Activated CD4-positive, alpha-beta memory T cell treated with anti-CD3 and anti-CD28 coated beads for 36 hours (primary cell): ENCODE measurements at places on chromosomes 12 and 14. TPM values are rescaled to one million over a fixed set of nuclear protein-coding genes. Genes with fewer than 3 reads are reported as not detected.

FAM90A1 gene
- 0.43 TPM for total RNA-seq

DNA sequence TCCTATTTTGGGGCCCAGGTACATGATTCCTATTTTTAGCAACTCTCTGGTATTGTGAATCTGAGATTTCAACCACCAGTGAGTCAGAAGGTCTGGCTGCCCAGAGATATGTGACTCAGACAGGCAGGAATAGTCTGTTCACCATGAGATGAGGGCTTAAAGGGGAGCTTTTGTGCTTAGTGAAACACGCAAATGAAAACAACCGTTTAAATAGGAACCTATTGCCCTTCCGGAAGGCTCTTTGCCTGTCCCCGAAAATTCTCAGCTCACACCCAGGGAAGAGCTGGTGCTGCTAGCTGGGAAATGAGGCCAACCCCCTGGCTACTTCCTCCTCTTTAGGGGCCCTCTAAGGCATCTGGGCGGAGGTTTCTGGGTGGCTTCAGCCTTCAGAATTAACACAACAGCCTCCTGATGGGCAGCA lies 283.6 kb downstream of the CACNA1C start:
- no peak for DNase-seq

DNA sequence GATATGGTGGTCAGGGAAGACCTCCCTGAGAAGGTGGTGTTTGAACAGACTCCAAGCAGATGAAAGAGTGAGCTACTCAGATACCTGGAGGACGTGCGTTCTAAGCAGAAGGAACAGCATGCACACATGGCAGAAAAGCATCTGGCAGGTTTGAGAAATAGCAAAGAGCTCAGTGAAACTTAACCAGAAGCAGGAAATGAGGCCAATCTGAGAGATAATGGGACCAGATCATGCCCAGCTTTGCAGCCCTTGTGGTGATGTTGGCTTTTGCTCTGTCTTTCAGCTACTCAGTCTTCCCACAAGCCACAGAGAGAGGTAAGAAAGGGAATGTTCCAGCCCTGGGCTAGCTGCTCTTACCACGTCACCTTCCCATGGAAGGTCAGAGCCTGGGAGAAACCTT lies 176.3 kb upstream of the GSC start:
- peak; percentile 31 for DNase-seq

DNA sequence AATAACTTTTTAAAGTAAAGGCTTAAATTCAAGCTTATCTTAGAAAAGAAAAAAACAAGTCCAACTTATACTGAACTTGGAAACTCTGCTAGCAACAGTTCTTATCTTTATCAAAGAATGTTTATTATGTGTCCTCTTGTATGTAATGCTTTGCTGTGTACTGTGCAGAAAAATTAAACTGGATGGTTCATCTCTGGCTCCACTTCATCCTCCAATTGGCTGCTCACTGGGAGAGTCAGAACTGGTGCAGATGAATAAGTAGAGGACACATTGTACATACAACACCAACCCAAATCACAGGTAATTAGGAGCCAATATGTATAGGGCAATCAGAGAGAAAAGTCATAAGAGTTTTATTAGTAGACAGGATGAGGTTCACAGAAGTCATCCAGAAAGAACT lies 123.6 kb upstream of the NAP1L1 start:
- no peak for DNase-seq

- DNase-seq: peak; percentile 36
Observed at GRCh38 chr14:21070083-21070609, at the start of gene ARHGEF40. ARHGEF40 (plus strand) TSS chr14:21070304; CDS start chr14:21070397, 93 bp downstream.

- DNase-seq: no peak
Observed at GRCh38 chr12:20798554-20798953, 12.0 kb upstream of the SLCO1B3 start.

DNA sequence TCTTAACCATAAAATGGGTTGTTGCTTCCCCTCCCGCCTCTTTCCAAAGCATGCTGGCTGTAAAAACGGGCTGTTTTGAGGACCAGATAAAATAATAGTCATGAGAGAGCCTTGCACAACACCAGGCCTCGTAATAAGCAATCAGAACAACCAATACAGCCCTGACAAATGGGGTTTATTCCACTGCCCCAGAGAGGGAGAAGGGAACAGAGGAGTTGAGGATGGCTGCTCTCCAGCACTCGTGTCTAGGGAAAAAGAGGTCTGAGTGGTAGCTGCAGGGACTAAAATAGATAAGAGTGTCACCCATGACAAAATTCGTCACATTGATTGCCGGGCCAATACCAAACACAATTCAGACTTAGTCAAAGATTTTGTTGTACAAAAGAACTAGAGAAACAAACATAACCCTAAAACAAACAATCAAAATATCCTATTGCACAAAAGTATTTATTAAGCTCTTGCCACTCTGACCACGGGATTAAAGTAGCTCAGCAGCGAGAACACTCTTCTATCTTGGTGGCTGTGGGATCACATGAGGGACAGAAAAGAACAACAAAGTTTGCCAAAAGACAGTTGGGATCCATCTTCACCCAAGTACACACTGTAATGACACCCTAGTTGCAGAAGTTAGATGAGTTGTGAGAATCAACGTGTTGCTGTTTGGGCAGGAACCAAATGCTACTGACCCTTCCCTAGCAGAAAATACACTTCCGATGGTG lies 188.0 kb downstream of the FOXN3 start:
- no peak for DNase-seq

GRCh38 chr14:76497550-76498462 lies 121.9 kb downstream of the ESRRB start:
- DNase-seq: peak; percentile 12
